Stimulated activated CD4-positive, alpha-beta T cell treated with anti-CD3 and anti-CD28 coated beads, Interleukin-1b, Interleukin-23, amount 100 ng/mL, for 48 hours (primary cell): ENCODE measurements at places on chromosomes 3 and 15.

- DNase-seq: no peak
Observed at GRCh38 chr15:94258246-94258645, 26.9 kb downstream of the MCTP2 start.

GRCh38 chr15:40637221-40637745, 43.2 kb downstream of the KNL1 start:
- DNase-seq: no peak

- DNase-seq: no peak
Observed at GRCh38 chr15:40543631-40544294, 21.1 kb downstream of the CCDC32 start.

DNA sequence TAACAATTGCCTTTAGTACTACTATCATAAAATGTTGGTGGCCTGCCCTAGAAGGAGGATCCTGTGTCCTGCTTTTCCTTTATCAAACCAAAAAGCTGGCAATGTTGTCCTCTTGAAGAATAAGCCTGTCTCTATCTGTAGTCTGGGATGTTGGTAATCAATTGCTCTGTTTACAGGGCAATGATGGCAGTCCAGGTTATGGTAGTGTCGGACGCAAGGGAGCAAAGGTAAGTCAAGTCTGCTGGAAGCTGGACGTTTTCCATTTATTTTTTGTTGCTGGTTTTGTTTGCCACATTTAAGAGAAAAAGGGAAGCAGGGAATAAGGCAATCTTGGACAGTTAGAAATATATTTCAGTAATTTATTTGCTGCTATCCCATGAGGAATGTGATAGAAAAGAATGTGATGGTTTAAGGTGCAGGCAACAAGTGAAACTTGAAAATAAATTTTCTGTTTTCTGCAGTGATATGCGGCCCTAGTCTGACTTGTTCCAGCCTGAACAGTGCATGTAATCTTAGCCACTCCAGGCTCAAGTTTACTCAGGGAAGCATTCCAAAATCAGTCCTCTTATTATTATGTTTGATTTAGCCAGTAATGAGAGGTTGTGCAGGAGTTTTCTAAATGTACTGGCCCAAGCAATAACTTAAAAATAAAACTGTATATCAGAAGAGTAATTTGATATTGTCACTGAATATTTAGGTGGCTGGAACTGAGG, 110.3 kb downstream of the COL6A6 start:
- no peak for DNase-seq

- no peak for DNase-seq
Observed at GRCh38 chr15:89448825-89449224, 47.6 kb downstream of the RHCG start.

DNA sequence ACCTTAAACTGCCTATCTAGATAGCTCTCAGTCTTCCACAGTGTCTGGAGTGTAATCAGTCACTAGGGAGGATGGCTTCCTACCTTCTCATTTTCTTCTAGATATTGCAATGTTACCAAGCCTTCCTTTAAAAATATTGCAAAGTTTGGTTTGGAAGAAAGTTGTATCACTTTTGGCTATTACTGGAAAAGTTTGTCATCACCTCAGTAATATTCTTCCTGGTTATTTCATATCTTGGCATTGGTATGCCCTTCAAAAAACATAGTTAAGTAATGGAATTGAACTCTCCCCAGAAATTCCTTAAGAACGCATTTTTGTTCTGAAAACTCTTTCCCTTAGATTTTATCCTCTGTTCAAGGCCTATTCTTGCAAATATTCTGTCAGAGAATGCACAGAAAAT, 179.3 kb upstream of the MME start:
- no peak for DNase-seq

DNA sequence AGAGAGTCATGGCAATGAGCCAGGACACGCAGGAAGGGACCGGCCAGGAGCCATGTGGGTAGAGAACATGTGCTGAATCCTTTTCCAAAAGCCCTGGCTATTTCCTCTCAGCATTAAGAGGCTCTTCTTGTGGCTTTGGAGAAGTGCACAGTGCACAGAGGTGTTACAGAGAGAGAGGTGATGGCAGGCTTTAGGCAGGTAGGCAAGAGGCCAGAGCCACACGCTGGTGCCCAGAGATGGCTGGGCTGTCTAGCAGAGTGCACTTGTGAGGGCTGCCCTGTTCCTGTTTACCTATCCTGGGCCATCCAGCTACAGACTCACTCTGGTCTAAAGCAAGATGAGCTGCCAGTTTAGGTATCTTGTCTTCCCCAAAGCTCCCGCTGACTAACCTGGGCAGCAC, 402.6 kb downstream of the OCA2 start:
- DNase-seq: no peak

DNA sequence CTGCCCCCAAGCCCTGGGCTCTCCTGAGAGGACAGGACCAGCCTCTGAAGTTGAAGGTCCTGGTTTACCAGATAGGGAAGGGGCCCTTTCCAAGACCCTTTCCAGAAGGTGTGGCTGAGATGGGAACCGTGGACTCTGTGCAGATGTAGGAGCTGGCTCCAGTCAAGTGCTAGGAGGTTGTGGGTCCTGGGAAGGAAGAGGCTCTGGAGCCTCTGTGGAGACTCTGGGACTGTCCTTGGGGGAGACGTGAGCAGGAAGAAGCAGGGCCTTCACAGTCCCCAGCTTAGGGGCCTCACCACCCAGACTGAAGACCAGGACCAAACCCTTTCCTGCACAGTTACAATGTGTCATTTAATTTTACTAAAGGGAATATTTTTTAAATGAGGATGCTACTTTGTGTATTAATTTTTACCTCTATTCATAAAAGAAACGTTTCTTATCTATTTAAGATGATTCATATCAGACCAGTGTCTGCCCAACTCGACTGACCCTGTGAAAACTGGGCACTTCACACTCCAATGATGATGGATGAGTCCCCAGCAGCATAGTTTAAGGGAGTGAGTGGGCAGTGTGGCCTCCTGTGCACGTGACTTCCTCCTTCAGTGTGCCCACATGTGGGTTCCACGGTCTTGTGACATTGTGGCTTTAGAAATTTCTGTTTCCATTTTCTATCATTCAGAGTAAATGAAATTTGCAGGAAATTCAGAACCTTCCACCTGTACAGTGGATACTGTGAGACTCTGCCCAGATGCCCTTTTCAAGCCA, 10.9 kb downstream of the CCR5AS start:
- no peak for DNase-seq

- DNase-seq: no peak
Observed at GRCh38 chr15:74396146-74396438, 28.6 kb upstream of the CYP11A1 start.

DNA sequence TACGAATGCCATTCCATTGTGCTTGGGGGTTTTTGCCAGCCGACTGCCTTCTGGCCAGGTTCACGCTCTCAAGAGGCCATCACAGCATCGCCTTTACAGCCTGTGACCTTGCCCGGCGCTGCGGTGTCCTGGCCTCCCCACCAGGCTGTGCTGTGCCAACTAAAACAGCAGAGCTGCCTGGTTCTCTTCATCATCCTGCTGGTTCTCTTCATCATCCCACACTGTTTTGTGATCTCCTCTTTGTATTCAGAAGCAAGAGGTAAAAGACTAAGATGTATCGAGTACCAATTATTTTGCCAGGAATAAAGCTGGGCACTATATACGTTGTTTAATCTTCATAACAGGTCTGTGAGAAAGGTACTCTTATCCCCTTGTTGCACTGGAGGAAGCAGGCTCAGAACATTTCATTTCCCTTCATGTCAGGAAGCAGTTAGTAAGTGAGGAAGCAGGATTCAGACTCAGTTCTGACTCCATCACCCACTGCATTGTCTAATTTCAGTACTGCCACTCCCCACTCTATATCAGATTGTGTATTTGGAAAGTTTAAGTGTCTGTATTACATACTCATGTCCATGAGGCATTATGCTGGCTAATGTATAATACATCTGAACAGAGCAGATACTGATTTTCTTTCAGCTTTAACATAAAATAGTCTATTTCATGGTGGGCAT, 92.7 kb downstream of the LRRC28 start:
- peak; percentile 43 for DNase-seq

- no peak for DNase-seq
Observed at GRCh38 chr3:76024640-76025039, 239.3 kb upstream of the ZNF717 start.

DNA sequence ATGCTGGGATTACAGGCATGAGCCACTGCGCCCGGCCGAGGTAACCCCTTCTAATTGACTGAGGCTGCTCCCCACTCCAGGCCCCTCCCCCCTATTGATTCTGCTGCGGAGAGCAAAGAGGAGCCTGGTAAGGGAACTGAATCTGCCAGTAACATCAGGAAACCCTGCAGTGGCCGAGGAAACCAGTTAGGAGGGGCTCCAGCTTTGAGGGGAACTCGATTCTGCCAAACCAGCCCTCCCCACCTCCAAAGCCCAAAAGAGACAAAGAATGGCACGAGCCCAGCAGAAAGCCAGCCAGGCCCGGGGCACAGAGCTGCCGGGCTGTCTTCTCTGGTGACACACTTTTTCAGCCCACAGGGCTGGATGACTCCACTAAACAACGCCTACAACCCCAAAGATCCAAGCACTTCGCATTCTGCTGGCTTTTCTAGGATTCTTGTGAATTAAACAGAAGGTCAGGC, 15.0 kb upstream of the ACAD9 start:
- no peak for DNase-seq

GRCh38 chr3:49019941-49020329, 1.6 kb upstream of the DALRD3 start:
- no peak for DNase-seq

GRCh38 chr3:66242788-66243464, 22.1 kb downstream of the SLC25A26 start:
- no peak for DNase-seq

- no peak for DNase-seq
Observed at GRCh38 chr3:160885791-160886286, 129.8 kb downstream of the PPM1L start.

DNA sequence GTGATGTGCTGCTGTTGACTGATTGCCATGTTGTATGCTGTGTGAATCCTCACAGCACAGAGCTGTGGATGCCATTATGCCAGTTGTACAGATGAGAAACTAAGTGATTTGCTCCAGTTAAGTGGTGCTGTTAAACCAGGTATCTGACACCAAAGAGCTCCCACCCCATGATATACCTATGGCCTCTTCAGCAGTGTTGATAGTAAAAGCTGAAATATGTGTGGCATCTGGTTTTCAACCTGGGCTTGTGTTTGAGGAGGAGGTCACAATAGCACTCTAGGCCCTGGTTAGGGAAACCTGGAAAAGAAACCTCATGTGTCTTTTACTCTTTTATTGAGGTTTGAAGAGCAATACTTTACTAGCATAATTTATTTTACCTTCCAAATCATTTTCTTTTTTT, 21.4 kb downstream of the RAD54L2 start:
- no peak for DNase-seq

DNA sequence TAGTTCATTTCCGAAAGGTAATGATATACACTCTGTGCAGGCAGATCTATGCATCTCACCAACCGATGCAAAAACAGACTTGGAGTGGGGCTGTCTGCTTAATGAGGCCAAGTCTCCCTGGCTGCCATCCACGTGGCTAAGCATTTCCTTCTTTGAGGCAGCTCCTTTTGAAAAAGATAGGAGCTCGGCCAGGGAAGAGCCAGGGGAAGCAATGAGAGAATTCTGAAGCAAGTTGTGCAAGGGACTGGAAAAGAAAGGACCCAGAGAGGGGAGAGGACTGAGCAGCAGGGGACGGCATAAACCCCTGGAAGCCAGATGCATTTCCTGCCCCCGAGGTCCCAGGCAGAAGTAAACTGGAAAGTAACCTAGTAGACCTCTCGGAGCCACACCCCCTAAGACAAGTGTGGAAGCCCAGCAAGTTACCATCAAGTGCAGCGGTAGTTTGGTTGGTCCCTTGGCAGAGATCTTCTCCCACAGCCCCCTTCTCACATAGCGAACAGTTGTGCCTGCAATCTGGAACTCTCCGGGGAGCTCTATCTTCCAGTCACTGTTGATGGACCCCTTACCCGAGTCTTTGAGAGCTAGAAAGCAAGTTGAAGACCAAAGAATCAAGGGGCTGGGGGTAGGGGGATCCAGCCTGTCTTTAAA, 288.2 kb downstream of the ADAMTS17 start:
- no peak for DNase-seq

- DNase-seq: no peak
Observed at GRCh38 chr15:40067921-40068624, 29.1 kb upstream of the SRP14 start.

GRCh38 chr3:58296269-58296668, 9.8 kb upstream of the RPP14 start:
- DNase-seq: no peak

DNA sequence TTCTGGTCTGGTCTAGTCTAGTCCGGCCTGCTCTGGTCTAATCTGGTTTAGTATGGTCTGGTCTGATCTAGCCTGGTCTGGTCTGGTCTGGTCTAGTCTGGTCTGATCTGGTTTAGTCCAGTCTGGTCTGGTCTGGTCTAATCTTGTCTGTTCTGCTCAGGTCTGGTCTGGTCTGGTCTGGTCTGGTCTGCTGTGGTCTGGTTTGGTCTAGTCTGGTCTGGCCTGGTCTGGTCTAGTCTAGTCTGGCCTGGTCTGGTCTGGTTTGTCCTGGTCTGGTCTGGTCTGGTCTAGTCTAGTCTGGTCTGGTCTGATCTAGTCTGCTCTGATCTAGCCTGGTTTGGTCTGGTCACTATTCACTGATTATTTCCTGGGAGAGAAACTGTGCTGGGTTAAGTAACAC, 84.1 kb upstream of the PRR23E start:
- DNase-seq: no peak

DNA sequence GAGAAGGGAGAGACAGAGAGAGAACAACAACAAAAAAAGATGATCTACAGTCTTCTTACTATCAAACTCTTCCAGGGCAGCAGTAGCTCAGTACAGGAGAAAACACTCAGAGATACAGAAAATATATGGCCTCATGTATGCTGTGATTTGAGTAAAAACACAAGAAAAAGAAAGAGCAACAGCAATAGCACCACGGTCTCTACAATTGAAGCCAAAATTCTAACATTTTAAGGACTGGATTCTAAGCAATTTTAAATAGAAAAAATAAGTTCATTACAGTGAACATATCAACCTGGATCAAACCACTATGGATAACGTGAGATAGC, 43.5 kb upstream of the ALCAM start:
- DNase-seq: no peak

DNA sequence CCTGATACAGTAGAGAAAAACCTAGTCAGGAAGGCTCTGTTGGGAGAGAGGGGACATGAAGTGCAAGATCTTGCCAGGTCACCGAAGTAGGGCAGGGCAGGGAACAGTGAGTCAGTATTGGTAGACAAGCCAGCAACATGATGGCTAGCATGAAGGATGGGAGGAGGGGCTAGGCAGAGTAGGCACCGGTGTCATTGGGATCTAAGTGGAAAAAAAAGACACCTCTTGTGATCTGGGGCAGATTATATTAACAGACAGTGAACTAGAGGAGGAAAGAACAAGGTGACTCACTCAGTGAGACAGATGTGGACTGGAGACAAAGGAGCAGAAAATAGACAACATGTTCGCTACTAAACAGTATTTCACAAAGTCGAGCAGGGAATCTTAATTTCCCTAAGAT, 149.2 kb upstream of the SLC24A5 start:
- DNase-seq: no peak

- DNase-seq: peak; percentile 23
Observed at GRCh38 chr3:113533534-113533892, 1.2 kb downstream of the SIDT1 start.
